Nasal cavity respiratory epithelium epithelial cell of viscerocranial mucosa (primary cell): ENCODE measurements at places on chromosomes 2 and 18. TPM values are rescaled to one million over a fixed set of nuclear protein-coding genes. Genes with fewer than 3 reads are reported as not detected.

The SLC9A4 gene
- 0.07 TPM in 1 of 2 replicates, not detected in the other for total RNA-seq

The ZNF385B gene
- total RNA-seq: 0.34 TPM in 1 of 2 replicates, not detected in the other

The ERICH2 gene
- total RNA-seq: 1.7 and 2.9 TPM in 2 replicates

The GYPC gene
- total RNA-seq: under 0.01 and 2.8 TPM in 2 replicates

The GRB14 gene
- total RNA-seq: 2.6 and 3.1 TPM in 2 replicates

The RMC1 gene
- 35.8 and 38.3 TPM in 2 replicates for total RNA-seq

The MERTK gene
- total RNA-seq: 1.4 and 8.7 TPM in 2 replicates

The SULT1C2 gene
- 0.07 and 0.34 TPM in 2 replicates for total RNA-seq

The LHCGR gene
- total RNA-seq: not detected in 2 replicates

The MTCL1 gene
- total RNA-seq: 17.8 and 37.7 TPM in 2 replicates

The PSMA8 gene
- not detected in 2 replicates for total RNA-seq

The PAX8 gene
- under 0.01 and 1.1 TPM in 2 replicates for total RNA-seq

The GPBAR1 gene
- total RNA-seq: under 0.01 and 0.07 TPM in 2 replicates

The AP1S3 gene
- 70.7 and 87.1 TPM in 2 replicates for total RNA-seq

The GCG gene
- not detected in 2 replicates for total RNA-seq

The TSPYL6 gene
- not detected in 2 replicates for total RNA-seq

The SERPINB7 gene
- 32.6 and 116 TPM in 2 replicates for total RNA-seq

The PLCL1 gene
- under 0.01 TPM in 2 replicates for total RNA-seq

The ACMSD gene
- total RNA-seq: not detected in 2 replicates

The CROCC2 gene
- not detected in 2 replicates for total RNA-seq

The NGEF gene
- total RNA-seq: 0.68 and 2.1 TPM in 2 replicates

The ABCG8 gene
- total RNA-seq: not detected in 2 replicates

The LCT gene
- total RNA-seq: 0.07 TPM in 1 of 2 replicates, not detected in the other

The KCNIP3 gene
- under 0.01 and 1.6 TPM in 2 replicates for total RNA-seq

The ALPG gene
- total RNA-seq: not detected in 2 replicates

The ADCYAP1 gene
- total RNA-seq: not detected in 2 replicates

The ZNF396 gene
- total RNA-seq: 1.0 and 1.7 TPM in 2 replicates

The HMSD gene
- total RNA-seq: under 0.01 TPM in 1 of 2 replicates, not detected in the other

The TCF23 gene
- total RNA-seq: under 0.01 TPM in 1 of 2 replicates, not detected in the other

The SERPINB11 gene
- under 0.01 and 0.93 TPM in 2 replicates for total RNA-seq

The ALPP gene
- total RNA-seq: under 0.01 TPM in 1 of 2 replicates, not detected in the other

The PDK1 gene
- 7.2 and 13.6 TPM in 2 replicates for total RNA-seq

The KIAA1328 gene
- total RNA-seq: 4.8 and 6.6 TPM in 2 replicates

The BOLL gene
- total RNA-seq: not detected in 2 replicates

The MOGAT1 gene
- not detected in 2 replicates for total RNA-seq

The ALLC gene
- total RNA-seq: not detected in 2 replicates

The DOCK10 gene
- total RNA-seq: under 0.01 and 0.14 TPM in 2 replicates

The EN1 gene
- total RNA-seq: not detected in 2 replicates

The TUBA4B gene
- not detected in 2 replicates for total RNA-seq

The NOL4 gene
- total RNA-seq: not detected in 2 replicates

The MROH2A gene
- total RNA-seq: not detected in 2 replicates

The ORC4 gene
- total RNA-seq: 27.3 and 60.4 TPM in 2 replicates

The PPM1G gene
- total RNA-seq: 115 and 118 TPM in 2 replicates

The INSIG2 gene
- 10.9 and 24.1 TPM in 2 replicates for total RNA-seq

The DSG1 gene
- total RNA-seq: 0.07 and 4.4 TPM in 2 replicates

The PTPRN gene
- not detected in 2 replicates for total RNA-seq

The SIX2 gene
- total RNA-seq: 3.4 and 11.6 TPM in 2 replicates

The CD207 gene
- not detected in 2 replicates for total RNA-seq

The TDRD15 gene
- total RNA-seq: not detected in 2 replicates

The POTEJ gene
- not detected in 2 replicates for total RNA-seq

The PDCD1 gene
- total RNA-seq: not detected in 2 replicates

The UGT1A4 gene
- total RNA-seq: under 0.01 and 1.8 TPM in 2 replicates

The C2orf81 gene
- under 0.01 and 0.85 TPM in 2 replicates for total RNA-seq
